ENCODE measurements at places on chromosomes 12 and 14.
A peak's percentile ranks its signal among the peaks of the same experiment; 100 is the strongest.

GRCh38 chr14:67285876-67286452, 44.7 kb downstream of the PALS1 start:
- DNase-seq, result no peak

GRCh38 chr12:113056631-113057488, at the start of gene DTX1:
Gene DTX1, plus strand, starts transcription at chr12:113056730. Its CDS starts 1,463 bp downstream, at chr12:113058193.
- peak; percentile 70 for DNase-seq

DNA sequence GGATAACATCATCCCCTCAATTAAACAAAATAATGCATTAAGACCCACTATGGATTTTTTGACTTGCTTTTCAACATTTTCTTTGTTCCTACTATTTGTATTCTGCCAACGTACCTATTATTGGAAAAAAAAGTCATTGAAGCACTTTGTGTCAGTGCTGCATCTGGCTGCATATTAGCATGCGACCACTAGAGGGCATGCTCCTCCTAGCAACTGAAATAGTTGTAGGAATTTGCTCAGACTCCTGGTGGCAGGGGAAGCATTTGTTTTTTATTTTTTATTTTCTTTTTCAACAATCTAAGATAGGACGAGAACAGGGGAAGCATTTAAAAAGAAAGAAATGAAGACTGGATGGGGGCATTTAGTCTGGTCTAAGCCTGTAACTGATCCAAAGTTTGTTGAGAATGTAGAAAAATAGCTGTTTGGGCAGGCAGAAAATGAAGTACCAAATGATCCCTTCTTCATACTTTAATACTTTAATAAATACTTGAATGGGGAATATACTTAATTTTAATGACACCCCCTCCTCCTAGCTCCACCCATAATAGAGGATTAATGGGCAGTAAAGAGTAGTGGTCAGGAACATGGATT, 14.5 kb upstream of the CLEC4A start:
- no peak for DNase-seq

GRCh38 chr12:45402288-45402687, 186.4 kb downstream of the ANO6 start:
- no peak for DNase-seq

DNA sequence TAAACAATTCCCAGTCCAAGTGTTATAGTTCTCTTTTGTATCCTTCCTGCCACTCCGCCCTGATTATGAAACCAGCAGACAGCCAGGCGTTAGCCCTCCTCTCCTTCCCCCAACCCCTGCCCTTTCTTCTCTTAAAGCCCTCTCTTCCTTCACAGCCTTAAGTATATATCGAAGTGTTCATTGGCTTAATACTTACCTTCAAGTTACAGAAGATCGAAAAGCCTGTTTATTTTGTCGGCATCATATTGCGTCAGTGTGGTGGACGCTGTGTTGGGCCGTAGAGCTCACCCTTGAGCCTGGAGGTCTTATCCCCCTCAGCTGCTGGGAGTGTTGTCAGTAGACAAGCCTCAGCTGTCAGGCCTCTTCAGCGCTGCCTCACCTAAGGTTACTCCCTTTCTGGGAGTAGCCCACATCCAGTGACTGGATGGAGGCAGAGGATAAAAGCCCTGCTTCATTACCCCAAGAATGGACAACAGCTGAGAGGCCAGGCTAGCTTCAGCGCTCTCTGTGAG, 36.2 kb downstream of the CMAS start:
- DNase-seq, result no peak

DNA sequence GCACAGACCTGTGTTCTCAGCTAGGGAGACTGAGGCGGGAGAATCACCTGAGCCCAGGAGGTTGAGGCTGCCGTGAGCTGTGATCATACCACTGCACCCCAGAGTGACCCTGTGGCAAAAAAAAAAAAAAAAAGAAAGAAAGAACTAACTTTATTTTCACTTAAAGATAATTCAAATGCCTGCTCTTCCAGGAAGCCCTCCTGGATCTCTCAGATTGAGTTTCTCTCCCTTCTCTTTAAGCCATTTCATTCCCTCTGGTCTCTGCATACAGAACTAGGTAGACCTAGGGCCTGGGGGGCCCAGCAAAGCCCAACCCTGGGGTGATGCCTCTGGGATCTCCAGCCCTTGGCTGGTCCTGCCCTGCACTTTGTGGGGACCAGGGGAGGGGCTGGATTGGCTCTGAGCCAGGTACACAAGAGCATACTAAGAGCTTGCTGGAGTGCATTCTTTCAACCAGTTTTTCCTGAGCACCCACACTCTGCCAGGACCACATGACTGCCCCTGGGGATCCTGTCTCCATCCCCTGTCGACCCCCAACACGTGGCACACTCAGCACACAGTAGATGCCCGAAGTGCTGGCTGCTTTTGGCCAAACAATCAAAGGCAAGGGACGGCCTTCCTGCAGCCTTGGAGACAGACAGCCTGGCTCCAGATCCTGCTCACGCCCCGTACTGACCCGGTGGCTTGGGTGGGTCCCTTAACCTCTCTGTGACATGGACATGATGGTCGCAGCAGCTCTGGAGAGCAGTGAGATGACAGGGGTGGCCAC, 52.7 kb downstream of the CYP46A1 start:
- no peak for DNase-seq

GRCh38 chr12:50533203-50533584, 28.4 kb downstream of the DIP2B start:
- no peak for DNase-seq

GRCh38 chr14:38931969-38932652, 170.9 kb downstream of the SEC23A start:
- DNase-seq, result no peak

GRCh38 chr14:104092931-104093365, 7.4 kb downstream of the ASPG start:
- no peak for DNase-seq

- DNase-seq, result no peak
These were observed 10.0 kb downstream of the PGF start for GRCh38 chr14:74945261-74945851.
